ENCODE measurements at places on chromosomes 6 and 20.

GRCh38 chr6:17391976-17392375 lies 1.4 kb upstream of the CAP2 start:
- no peak for DNase-seq

- no peak for DNase-seq
Measured at GRCh38 chr6:47069156-47069555, 27.0 kb upstream of the ADGRF1 start.

- no peak for DNase-seq
Measured at GRCh38 chr20:46713957-46714834, 4.7 kb downstream of the SLC2A10 start.

GRCh38 chr6:92822222-92822621 lies 597.1 kb downstream of the EPHA7 start:
- DNase-seq: no peak

- DNase-seq: no peak
Measured at GRCh38 chr6:45454008-45454911, 76.5 kb upstream of the SUPT3H start.

DNA sequence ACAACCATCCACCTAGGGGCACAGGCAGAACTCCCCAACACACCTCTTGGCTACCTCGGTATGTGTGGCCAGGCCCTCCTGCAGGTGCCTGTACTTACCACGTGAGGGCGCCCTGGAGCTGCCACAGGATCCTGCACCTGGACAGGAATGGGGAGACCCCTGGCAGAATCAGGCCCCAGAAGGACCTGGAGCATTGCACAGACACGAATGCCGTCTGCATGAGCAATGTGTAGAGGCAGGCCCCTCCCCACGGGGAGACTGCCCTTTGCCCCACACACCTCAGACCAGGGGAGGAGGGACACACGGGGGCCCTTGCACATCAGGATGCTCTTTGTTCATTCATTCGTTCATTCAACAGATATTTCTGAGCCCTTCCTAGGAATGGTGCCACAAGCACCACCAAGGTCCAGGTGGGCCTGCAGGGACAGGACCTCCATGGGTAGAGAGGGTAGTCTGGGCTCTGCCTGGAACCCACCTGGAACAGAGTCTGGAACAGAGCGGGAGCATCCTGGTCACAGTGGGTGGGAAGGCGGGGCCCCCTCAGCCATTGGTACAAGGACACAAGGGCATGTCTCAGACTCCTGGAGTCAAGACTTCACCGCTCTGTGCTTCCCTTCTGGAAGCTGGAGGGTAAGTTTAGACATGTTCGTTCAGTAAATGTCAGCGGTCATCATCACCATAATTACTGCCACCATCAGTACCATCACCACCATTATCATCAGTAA lies 32.3 kb downstream of the YTHDF1 start:
- DNase-seq: peak; percentile 35

DNA sequence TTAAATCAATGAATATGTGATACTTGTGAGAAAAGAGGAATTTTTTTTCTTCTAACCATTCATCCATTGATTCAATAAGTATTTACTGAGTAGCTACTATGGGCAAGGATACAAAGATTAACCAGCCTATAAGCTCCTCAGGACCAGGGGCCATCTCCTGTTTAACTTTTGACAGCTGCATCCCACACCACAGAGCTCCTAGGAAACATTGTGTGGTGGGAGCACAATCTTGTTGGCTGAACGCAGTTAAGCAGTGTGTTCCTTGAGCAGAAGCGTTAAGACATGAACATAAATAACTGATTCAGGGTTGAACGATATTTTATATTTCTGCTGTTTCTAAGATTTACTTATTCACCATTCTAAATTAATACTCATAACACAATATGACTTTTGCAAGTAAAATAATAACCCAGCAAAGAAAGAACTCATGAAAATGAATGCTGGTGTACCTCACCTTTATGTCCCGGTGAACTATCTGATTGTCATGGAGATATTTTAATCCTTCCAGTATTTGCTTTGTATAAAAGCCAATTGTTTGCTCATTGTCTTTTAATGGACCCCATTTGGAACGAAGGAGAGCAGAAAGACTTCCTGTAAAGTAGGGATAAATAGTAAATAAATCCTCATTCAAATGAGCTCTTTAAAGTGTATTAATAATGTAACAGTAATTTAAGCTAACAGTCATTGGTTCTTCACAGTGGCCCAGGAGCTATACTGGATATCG lies 62.6 kb upstream of the MAP7 start:
- no peak for DNase-seq

GRCh38 chr6:15087186-15087589 lies 158.7 kb upstream of the JARID2 start:
- DNase-seq: no peak

DNA sequence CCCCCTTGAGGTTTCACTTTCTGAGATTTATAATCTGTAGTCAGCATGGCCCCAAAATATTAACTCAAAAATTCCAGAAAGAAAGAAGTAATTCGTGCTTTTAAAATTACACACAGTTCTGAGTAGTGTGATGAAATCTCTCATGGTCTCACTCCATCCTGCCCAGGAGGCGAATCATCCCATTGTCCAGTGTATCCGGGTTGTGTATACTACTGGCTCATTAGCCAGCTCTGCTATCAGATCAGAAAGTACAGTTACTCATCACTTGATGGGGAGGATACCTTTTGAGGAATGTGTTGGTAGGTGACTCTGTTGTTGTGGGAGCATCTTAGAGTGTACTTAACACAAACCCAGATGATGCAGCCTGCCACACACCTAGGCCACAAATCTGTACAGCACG lies 65.2 kb downstream of the CDC5L start:
- DNase-seq: no peak

DNA sequence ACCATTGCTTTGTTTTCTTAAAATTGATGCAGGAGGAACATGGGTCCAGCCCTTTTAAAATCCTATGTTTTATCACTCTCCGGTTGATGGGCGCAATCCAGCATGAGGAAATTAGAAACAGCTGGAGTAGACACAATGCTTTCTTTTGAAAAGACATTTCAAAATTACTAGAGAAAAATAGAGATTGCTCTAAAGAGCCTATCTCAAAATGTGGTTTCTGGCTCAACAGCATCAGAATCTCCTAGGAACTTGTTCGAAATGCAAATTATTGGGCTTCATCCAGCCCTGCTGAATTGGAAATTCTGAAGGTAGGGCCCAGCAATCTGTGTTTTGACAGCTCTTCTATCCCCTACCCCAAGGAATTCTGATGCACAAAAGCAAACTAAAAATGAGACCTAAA lies 190.8 kb upstream of the BMP2 start:
- no peak for DNase-seq

GRCh38 chr6:106979435-106979884 lies 4.9 kb upstream of the CD24 start:
- DNase-seq: peak; percentile 50

GRCh38 chr6:168789699-168790098 lies 348.7 kb downstream of the SMOC2 start:
- no peak for DNase-seq

DNA sequence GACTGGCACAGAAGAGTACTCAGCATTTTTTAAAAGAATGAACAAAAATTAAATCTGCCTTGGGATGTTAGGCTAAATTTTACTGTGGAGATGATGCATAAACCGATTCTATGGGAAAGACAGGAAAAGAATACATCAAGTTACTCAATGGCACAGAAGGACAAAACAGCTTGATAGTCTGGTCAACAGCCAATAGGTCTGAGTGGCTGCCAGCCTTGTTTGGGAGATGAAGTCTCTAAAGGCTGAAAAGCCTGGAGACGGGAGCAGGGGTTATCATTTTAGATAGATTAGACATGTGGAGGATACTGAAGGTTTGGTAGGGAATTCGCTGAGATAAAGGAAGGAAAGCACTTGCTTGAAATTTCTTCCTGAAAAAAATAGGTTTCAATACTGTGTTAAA lies 56.3 kb upstream of the LAMA2 start:
- DNase-seq: no peak
